LNCaP clone FGC (cell line): ENCODE measurements at places on chromosomes 7 and 10.

- DNase-seq = no peak
These were observed 30.3 kb downstream of the CHAT start for GRCh38 chr10:49644035-49644646.

DNA sequence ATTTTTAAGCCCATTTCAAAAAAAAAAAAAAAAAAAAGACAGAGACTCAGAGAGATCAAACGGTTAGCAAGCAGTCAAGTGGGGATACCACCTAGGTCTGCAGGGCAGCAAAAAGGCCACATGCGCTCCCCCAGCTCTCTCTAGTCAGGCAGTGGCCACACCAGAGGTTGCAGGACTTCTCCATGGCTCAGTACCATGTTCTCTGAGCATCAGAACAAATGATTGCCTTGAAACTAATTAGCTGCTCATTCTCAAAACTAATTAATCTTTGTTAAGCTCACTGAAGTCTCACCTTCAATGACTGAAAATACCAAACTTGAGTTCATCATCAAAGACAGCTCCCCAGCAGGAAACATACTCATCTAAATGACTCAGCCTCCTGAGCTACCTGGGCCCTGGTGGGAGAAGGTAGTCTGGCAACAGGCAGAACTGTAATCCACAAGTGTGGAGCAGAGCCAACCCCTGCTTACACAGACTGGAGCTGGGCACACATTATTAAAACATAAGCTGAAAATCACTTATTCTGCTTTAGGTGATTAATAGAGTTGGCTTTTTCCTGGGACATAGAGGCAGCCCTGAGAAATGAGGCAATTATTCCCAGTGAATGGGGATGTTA lies 319.6 kb downstream of the GRID1 start:
- DNase-seq = no peak

DNA sequence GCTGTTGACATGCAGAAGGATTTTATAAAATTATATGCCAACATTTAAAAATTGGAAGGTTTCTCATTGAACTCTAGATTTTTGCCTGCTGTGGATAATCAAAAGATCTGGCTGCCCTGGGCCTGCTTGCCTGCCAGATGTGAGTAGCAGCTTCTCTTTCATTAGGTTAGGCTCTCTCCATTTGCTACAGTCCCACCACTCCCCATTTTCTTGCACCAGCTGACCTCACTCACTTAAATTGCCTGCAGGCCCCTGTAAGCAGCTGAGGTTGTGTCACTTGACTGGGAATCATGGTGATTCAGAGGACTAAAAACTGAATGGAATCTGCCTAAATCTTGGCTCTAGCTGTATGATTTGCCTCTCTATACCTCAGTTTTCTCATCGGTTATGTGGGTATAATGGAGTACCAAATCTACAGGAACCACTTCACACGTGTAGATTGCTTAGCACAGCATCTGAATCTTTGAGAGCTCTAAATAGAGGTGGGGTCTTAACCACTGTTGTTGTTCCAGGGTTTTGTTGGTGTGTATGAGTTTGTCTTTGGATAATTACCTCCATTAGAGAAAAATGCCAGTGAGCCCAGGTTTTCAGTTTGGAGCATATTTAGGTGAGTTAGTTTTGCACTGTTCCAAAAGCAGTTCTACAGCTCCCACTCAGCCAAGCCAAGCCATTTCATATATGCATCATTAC lies 18.6 kb upstream of the RAPGEF5 start:
- DNase-seq = no peak

DNA sequence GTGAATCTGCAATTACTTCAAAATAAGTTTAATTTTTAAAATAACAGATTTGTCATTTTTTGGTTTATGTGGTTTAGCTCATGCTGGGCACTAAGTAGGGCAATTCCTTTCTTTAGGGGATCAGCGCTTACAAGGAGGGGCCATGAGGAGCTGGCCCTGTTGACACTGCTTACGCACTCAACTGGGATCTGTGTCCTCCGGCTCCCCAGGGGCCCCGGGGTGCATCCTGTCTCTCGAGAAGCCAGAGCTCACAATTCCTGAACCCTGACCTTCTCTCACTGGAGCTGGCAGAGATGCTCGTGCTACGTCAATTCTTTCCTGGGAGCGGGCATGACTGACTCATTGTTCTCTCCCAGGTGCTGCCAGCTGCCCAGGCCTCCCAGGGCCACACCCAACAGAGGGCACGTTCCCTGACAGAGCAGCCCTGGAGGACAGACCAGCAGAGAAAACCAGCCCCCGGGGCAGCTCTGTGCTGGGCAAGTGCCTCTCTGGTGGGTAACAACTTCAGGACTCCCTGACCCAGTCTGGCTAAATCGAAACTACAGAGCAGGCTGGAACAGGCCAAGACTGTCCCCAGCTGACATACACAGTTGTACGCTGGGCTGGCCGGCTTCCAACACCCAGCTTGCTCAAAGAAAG lies 36.8 kb downstream of the CTBP2 start:
- peak; percentile 55 for DNase-seq

DNA sequence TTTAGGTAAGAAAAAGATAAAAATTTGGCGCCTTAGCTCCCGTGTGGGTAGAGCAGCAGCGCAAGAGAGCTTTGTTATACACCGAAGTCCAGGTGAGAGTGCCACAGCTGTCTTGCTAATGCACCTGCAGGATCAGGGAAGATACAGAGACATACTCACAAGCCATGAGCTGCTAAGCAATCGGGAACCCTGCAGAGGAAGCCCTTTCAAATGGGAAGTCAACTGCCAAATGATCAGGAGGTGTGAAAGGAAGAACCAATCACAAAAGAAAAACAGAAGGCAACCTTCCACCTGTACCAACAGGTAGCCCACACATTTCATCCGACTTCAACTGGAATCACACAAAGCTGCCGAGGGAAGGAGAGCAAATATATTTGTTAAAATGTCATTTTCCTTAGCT lies 610.5 kb upstream of the PFKP start:
- no peak for DNase-seq

DNA sequence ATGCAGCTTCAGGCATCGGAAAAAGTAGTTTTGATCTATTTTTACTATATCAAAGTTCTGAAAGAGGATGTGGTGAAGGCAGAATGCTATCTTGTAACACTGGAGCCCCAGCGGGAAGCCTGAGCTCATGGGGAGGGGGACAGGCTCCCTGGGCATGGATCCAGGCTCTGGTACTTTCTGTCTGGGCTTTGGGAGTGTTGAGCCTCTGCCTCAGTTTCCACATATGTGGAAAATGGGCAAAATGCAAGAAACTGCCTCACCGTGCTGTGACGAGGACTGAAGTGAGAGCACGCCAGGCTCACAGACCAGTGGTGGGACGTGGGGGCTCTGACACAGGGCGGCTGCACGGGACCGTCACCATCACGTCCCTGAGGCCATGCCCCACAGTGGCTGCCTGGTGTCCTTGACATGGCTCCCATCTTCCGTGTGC lies 182.9 kb upstream of the SHH start:
- DNase-seq = no peak

GRCh38 chr7:12975412-12975811 lies 288.0 kb downstream of the ARL4A start:
- no peak for DNase-seq

- DNase-seq = no peak
These were observed 10.8 kb downstream of the MYL10 start for GRCh38 chr7:101618207-101618839.

DNA sequence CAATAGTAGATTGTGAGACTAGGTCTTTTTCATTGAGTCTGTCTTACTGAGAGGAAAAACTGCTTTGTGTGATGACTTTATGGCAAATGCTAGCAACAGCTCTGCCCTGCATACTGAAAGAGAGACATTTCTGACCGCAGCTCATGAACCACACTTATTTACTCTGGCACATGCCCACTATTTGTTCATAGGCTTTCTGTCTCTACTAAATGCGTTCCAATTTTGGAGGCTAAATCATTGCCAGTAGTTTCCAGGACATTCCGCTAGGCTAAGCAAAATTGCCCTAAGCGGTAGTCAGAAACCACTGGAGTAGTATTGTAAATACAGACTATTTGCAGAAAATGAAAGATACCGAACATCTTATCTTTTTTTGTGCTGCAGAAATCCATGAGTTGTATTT lies 55.6 kb upstream of the DLX6 start:
- peak; percentile 91 for DNase-seq

- DNase-seq = no peak
These were observed 172.7 kb downstream of the NEURL1 start for GRCh38 chr10:103666087-103666761.

- peak; percentile 4 for DNase-seq
These were observed 254.1 kb downstream of the TNS3 start for GRCh38 chr7:47327698-47328391.

GRCh38 chr10:72858067-72858466 lies 35.5 kb upstream of the OIT3 start:
- no peak for DNase-seq

GRCh38 chr10:36765782-36766414 lies 359.5 kb upstream of the ANKRD30A start:
- DNase-seq = no peak

DNA sequence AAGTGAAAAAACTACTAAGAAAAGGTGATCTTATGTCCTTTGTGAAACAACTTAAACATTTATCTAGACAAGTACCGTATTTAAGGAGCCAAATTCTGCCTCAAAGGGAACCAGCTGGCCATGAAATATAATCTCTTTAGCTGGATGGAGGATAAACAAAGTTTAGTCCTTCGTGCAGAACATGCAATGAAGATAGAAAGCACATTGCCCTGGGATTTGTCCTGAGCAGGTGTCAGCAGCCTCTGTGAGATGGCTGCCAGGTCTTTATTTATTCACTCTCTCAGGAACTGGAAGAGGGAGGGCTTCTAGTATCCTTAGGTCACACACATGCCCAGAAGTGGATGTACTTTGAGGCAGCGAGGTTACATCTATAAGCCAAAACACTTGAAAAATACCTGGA lies 57.4 kb upstream of the CASD1 start:
- peak; percentile 77 for DNase-seq

DNA sequence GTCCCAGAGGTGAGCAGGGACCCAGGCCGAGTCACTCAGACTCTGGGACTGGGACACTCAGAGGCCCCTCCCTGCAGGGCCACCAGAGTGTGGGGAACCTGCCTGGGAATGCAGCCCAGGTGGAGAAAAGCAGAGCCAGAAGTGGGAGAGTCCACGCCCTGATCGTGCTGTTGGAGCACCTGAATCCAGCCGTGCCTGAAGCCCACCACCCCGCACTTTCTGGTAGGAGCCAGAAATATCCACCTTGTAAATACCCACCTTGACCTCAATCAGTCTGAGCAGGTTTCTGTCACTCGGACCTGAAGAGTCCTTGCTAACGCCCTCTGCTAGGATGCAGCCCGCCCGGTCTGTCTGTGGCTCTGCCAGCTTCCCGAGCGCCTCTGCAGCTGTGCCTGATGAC lies 86.7 kb downstream of the PDGFA start:
- no peak for DNase-seq

GRCh38 chr7:15600298-15600697 lies 38.5 kb upstream of the AGMO start:
- no peak for DNase-seq

DNA sequence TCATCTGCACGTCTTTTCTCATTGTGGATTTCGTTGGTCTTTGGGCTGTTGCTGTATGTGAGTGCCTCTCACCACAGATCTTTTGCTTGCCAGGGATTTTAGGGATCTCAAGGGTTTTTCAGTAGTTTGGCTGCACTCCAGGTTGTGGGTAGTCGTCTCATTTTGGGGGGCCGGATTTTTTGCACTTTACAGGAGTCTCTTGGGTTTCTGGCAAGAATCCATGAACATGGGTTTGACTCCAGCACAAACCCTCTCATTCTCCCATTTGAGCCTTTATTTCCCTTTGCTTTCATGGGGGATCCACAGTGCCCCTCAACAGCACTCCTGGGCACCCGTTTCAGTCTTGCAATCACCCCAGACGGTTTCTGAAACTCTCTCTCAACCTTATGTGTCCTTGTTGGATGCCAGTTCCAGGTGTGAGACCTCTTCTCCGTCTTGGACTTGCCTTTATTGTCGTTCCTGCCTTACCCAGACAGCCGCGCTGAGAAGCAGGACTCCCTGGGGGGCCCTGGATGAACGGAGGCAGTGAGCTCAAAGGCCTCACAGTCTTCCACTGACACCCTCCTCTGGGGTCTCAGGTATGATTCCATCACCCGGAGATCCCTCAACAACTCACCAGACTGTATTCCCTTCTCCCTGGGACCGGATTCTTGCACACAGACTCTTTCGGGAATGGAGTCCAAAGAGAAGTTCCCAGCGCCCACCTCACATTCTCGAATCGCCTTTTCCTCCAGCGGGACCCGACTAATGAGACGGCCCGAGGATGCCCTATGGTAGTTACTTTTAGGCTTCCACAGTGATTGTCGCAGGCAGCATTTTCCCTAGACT lies 18.8 kb upstream of the ZNF273 start:
- no peak for DNase-seq

DNA sequence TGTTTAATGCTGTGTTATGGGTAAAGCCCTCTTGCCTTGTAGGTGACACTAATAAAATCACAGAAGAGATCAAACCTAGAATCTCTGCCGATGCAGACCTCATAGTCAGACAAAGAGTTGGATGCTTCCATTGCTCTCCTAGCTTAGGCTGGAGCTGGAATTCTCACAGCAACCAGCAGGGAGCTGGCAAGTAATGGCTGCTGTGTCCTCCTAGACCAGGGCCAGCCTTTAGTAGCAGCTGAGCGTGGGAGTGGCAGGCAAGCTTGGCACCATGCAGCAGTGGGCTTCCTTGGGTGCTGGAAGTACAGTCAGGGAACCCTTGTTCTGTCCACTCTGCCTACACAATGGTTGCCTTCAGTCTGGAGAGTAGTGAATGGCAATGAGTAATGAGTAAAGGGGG lies 598.3 kb upstream of the GALNT17 start:
- DNase-seq = no peak

DNA sequence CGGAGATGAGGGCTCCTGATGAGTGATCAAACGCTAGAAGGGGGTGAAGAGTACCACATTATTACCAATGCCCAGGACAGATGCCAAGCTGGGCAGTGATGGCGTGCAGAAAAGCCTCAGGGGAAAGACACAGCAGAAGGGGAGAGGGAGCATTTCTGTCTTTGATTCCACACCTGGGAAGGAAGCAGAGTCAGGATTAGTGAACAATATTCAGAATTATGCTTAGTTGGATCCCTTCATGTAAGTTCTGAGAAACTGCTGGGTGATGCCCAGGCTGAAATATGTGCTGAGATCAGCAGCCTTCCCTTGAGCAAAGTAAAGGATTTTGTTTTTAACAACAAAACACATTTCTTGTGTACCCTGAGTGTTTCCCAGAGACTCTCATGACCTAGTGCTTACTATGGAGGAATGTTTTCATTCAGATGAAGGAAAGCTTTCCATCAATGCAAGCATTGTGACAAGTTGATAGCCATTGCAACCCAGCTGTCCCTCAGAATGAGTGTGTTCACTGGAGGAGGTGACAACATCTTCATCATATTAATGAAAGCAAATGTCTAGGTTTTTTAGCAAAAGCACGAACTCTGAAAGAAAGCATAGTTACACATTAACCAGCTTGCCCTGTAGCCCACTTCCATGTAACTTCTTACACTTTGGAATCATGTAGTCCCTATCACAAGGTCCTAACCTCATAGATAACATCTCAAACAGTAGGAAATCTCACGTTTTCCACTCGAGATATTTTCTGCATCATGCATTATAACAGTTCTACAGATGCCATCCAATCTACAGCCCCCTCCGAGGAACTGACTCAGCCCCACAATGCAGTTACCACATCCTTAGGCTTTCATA lies 23.8 kb upstream of the AKR1C1 start:
- DNase-seq = no peak
